ENCODE measurements at places on chromosomes 13 and 19.
A peak's percentile ranks its signal among the peaks of the same experiment; 100 is the strongest.

DNA sequence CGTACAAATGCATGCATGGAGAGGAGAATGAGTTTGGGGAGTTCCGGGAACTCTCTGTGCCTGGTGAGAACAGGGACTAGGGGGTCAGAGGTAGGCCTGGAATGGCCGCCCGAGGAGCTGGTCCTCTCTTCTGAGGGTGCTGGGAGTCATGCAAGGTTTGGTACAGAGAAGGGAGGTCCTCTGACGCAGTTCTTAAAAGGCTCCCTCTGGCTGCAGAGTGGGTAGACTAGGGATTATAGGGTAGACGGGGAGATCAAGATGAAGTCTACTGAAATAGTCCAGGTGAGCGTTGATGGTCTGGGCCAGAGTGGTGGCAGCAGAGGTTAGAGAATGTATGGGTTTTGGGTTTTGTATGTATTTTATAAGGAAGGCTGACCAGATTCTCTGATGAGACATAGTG, 796 bp downstream of the ZNF304 start:
- no peak for DNase-seq

DNA sequence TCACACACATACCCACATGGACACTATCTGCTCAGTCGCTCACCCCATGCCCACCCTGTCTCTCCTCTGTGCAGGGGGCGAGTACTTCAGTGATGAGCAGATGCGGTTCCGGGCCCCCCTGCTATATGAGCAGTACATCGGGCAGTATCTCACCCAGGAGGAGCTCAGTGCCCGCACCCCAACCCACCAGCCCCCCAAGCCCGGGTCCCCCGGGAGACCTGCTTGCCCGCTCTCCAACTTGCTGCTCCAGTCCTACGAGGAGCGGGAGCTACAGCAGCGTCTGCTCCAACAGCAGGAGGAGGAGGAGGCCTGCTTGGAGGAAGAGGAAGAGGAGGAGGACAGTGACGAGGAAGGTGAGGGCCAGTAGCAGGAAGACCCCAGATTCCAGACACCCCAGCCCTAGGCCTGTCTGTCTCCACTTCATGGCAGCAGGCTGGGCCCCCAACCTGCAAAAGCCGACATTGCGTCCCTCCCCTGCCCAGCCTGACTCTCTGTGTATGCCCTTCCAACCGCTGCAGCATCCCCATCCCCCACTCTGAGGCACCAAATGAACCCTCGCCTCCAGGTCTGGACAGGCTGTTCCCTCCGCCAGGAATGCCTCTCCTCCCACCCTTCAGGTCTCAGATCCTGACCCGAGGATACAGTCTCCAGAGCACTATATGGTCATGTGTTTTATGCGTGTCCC, 9.7 kb downstream of the CCDC97 start:
- no peak for DNase-seq

GRCh38 chr13:47317356-47317755, 420.5 kb upstream of the HTR2A start:
- DNase-seq: no peak

DNA sequence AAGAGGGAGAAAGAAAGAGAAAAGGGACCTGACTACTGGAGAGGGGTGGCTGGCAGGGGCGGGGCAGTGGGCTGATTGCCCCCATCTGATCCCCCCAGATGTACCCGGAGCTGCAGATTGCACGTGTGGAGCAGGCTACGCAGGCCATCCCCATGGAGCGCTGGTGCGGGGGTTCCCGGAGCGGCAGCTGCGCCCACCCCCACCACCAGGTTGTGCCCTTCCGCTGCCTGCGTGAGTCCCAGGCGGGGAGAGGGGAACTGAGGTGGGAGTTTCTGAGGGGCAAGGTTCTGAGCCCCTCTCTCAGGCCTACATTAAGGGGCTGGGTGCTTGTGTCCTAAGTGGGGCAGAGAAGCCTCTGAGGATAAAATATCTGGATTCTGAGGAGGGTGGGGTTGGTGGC, 2.4 kb downstream of the APLP1 start:
- no peak for DNase-seq

DNA sequence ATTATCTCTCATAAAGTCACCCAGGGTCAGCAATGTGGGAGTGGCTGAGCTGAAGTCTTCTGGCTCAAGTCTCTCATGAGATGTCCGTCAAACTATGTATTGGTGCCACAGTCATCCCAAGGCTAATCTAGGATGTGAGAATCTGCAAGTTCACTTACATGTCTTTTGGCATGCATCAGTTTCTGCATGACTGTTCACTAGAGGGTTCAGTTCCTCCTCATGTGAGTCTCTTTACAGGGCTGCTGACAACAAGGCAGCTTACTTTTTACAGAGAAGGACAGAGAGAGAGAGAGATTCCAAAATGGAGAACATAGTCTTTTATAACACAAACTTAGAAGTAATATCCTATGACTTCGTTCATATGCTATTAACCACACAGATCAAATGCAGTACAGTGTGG, 328.8 kb upstream of the SLITRK1 start:
- no peak for DNase-seq

- no peak for DNase-seq
Observed at GRCh38 chr19:50794876-50795663, 4.9 kb downstream of the ACP4 start.

GRCh38 chr13:100203696-100204367, 114.9 kb downstream of the PCCA start:
- DNase-seq: no peak

DNA sequence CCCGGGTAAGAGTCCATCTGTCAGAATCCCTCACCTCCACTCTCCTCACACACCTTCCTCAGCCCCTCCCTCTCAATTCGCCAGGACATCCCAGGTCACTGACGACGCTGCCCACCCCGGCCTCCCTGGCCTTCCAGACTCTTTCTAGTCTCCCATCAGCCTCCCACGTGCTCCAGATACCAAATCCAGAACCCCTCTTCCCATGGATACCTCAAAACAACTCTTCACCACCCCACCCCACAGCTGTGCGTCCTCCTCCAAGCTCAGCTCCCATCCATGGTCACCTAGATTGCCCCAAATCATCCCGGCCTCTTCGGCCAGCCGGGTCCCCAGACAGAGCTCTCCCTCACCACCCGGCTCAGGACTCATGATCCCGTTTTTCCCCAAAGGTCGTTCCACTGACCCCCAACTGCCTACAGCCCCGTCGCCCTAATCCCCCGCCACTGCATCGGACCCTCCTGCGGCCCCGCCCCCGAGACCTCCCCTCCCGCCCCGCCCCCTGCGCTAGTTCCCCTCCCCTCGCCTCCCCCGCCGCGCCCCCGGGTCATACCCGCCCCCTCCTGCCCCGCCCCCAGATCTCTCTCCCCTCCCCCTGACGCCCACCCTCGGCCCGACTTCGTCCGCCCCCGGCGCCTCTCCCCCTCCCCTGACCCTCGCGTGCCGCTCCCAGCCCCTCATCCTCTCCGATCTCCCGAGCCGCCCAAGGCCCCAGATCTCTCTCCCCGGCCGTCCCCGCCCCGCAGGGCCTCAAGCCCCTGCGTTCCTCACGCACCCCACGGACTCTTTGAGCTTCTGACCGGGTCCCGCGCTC, 546 bp downstream of the UBXN6 start:
- no peak for DNase-seq

GRCh38 chr13:98284679-98285078, 107.6 kb upstream of the RNF113B start:
- DNase-seq: no peak

DNA sequence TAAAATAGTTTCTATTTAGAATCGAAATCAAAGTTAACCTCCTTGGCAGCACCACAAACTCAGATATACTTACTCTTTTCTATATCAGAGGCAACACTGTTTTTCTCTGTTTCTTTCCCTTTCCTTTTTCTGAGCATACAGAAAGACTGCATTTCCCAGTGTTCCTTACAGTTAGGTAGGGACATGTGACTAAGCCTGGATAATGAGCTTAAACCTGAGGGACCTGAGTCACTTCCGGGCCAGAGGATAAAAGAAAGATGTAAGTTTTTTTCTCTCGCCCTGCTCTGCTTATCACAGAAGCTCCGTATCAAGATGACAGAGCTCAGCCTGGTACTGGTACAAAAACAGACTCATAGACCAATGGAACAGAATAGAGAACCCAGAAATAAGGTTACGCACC, 531.9 kb downstream of the KLF12 start:
- DNase-seq: no peak

DNA sequence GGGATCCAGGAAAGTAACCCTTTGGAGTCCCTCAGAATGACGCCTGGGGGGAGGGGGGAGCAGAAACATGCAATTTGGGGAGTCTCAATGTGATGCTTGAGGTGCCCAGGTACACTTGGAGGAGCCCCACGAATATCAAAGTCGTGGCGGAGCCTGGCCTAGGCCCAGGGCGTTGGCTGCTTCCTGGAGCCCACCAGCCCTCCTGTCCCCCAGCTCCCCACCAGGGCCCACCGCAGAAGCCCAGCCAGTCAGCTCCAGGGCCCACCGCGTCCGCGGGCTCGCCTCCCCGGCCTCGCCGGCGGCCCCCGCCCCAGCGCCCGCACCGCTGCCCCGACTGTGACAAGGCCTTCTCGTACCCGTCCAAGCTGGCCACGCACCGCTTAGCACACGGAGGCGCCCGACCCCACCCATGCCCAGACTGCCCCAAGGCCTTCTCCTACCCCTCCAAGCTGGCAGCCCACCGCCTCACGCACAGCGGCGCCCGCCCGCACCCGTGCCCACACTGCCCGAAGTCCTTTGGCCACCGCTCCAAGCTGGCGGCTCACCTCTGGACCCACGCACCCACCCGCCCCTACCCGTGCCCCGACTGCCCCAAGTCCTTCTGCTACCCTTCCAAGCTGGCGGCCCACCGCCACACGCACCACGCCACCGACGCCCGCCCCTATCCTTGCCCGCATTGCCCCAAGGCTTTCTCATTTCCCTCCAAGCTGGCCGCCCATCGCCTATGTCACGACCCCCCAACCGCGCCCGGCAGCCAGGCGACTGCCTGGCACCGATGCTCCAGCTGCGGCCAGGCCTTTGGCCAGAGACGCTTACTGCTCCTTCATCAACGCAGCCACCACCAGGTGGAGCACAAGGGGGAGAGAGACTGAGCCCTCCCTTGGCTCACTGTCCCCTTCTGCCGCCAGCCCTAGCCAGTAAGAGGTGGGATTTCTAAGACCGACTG, 2.1 kb downstream of the ZNF575 start:
- DNase-seq: no peak

DNA sequence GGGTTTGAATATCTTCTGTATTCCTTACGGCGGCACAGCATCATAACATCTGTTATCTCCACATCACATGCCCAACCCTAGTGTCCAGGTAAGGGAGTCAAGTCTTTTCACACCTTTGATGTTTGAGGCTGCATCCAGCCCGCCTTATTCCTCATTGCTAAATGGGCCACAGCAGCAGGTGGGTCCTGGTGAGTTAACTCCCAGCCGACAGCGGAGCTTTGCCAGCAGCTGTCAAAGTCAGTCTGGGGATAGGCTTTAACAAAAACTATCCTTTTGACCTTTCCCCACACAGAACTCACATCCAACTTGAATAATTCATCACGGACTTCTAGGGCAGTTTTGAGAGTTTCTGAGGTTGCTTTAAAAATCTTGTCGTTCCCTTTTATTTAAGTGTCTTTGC, 235.1 kb downstream of the DLEU7 start:
- DNase-seq: no peak

DNA sequence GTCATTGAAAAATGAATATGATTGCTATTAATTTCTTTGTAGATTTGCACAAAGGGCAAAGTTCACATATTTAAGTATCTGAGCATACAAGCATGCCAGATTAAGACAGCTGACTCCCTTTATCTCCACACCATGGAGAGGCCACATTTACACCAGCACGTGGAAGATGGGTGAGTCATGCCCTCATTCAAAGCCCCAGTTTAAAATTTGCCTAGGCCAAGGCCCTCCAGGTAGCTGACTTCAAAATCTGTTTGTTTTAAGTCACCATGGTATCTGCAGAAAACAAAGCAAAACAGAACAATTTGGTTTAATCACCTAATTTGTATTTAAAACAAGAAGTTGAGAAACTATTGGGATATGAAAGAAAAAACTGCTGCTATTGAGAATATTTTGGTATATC, 109.2 kb downstream of the ESD start:
- DNase-seq: peak; percentile 49

- DNase-seq: no peak
Observed at GRCh38 chr13:50389726-50390125, 374.5 kb downstream of the KCNRG start.

DNA sequence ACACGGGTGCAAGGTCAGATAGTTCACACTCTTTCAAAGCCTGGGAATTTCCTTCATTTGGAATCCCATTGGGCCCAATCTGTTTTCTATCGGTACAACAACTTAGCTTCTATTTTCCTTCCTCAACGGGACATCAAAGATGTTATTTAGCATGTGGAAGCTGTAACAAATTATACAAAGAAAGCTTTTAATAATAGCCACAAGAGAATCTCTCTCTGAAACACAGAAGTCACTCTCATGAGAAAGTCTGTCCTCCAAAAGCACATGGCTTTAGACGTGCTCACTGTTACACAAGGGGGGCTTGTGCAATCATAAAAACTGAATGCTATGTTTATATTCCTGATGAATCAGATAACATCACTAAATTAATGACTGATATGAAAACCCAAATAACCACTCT, 28.9 kb upstream of the CYSLTR2 start:
- no peak for DNase-seq

- no peak for DNase-seq
Observed at GRCh38 chr19:55146705-55147273, 2.2 kb downstream of the TNNT1 start.

- DNase-seq: no peak
Observed at GRCh38 chr19:49920624-49921363, 8.2 kb upstream of the ATF5 start.

DNA sequence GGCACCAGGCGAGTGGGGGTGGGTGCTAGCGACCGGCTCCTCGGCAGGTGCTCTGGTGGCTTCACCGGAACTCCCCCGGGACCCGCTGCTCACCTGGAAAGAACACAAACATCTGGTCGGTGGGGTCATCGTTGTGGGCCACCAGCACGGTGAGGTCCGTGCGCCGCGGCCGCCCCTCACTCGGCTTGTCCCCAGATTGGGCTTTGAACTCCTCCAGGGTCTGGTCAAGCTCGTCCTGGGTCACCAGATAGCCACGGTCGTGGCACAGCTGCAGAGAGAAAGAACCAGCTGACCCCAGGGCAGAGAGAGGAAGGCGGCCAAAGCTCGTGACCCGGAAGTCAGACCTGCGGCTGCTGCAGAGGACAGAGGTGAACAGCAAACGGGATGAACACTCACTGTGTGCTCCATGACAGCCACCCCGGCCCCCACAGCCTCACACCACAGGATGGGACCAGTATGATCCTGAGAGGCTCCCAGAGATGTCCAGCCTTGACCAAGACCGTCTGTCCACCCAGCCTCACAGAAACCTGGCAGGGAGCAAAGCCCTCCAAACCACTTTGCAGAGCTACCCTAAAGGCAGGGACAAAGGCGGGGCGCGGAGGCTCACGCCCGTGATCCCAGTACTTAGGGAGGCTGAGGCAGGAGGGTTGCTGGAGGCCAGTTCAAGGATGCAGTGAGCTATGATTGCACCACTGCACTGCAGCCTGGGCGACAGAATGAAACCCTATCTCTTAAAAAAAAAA, 1.2 kb downstream of the POLR2E start:
- DNase-seq: no peak

GRCh38 chr13:109496216-109496615, 290.2 kb downstream of the IRS2 start:
- no peak for DNase-seq
